ENCODE measurements at places on chromosomes 2 and 18.
A peak's percentile ranks its signal among the peaks of the same experiment; 100 is the strongest.

- DNase-seq = peak; percentile 16
These were observed 24.4 kb downstream of the RDH14 start for GRCh38 chr2:18536100-18536499.

- DNase-seq = peak; percentile 43
These were observed 68.0 kb upstream of the KLF7 start for GRCh38 chr2:207233731-207234130.

DNA sequence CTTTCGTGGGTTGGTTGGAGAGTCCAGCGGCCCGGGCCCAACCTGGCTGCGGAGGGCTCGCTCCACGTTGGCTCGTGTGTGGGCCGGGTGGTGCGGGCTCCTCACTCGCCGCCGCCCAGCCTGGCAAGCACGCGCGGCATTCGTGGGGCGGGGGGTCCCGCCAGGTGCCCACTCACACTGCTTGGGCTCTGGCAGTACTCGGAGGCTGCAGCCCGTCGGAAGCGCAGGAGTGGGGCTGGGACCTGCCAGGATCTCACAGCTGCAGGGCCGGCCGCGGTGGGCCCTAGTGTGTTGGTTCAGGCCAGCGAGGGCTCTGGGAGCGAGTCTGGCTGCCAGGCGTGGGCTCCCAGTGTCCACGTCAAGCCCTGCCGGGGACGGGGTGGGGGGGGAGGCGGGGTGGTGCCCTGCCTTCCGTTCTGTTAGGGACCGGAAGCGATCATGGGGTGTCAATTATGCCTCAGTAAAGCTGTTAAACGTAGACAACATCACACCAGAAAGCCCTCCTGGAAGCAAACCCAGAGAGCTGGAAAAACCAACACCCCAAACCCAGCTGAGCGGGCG, 1.0 kb upstream of the HS6ST1 start:
- no peak for DNase-seq

GRCh38 chr2:39300044-39300978, 56.5 kb upstream of the CDKL4 start:
- DNase-seq = no peak

GRCh38 chr2:240705204-240705791, 13.6 kb downstream of the AQP12A start:
- no peak for DNase-seq

Data from astrocyte of the spinal cord (primary cell).